IMR-90 (cell line): ENCODE measurements at places on chromosomes 11 and 22. TPM values are rescaled to one million over a fixed set of nuclear protein-coding genes. Genes with fewer than 3 reads are reported as not detected.

PRDM11 gene
- total RNA-seq = 1.7 and 2.2 TPM in 2 replicates

DNA sequence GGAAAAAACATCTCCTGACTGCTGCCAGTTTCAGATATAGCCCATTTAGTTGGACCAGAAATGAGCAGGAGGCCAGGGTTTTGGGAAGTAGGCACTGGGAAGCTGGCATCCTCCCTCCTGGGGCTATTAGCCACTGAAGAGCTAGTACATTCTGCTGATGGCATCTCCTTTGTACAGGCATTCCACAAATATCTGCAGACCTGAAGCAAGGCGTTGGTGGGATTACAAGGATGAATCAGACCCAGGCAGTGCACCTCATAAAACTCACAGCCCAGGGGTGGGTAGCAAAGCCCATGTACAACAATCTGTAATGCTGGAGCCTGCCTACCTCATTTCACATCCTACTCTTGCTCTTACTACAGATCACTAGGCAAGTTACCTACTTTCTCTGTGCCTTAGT, 27.5 kb upstream of the POU2AF1 start:
- DNase-seq = no peak

DNA sequence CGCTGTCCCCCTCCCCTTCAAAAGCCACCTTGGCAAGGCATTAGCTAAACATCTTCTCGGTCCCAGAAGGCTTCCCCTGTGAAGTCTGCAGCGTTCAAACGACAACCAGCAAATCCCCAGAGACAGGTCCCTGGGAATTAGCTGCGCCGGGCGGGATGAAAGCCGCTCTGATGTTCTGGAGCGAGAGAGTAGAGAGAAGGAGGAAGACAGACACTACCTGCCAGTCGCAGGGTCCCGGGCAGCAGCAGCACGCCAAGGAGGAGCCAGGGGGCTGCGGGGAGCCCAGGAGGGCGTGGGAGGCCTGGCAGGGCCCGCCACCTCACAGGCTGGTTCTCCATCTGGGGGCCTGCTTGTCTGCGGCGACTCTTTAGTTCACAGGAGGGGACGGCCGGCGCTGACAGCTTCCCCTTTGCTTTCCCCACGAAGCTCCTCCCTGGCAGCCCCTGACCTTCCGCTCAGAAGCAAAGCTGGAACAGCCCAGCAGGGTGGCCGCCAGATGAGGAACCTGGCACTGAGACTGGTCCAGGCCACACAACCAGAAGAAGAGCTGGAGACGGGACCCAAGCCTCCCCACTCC, at the start of gene NFAM1:
TSS of gene NFAM1 (minus strand) at position 384 of the 577 bp plus-strand sequence. CDS start at position 338, 46 bp downstream.
- DNase-seq = no peak

DNA sequence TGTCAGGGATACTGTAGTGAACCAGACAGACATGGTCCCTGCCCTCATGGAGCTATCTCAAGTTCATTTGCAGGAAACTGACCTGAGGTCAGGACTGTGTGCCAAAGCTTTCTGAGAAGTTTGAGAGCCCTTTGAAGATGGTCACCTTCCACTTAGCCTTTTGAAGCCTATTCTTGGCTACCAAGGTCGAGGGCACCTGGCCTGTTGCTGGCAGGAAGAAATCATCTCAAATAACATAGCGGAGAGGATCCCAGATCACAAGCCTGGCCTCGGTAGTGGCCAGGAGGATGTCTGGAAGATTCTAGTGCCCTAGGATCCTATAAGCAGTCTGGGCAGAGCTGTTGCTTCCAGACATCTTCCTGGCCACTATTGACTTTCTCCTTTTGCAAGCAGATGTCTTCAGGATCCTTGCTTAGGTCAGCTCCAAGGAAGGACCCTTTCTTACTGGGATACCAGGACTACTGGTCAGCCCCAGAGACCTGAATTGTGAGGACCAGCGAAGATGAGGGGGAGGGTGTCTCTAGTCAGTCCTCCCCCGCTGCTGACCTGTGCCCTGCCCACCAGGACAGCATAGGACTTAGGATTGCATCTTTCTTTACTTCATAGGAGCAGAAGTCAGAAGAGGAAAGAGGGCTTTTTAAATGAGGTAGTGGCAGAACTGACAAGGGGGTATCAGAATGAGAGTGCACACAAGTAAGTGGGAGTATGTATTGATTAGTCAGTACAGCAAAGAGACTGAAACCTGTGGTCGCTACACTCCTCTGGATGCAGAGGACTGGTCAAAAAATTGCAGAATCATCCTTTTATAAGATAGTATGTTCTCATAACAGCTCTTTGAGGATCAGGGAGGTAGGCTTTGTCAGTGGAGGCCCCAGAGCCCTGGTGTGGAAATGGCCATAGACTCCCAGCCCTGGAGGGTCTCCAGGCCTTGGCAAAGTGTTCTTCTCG, 94.8 kb downstream of the TEAD1 start:
- DNase-seq = no peak
